Hepatocyte (in vitro differentiated cells): ENCODE measurements at places on chromosomes 6 and 20. TPM values are rescaled to one million over a fixed set of nuclear protein-coding genes. Genes with fewer than 3 reads are reported as not detected.

SLC35F1 gene
- polyA plus RNA-seq, result 0.04 and 0.11 TPM in 2 replicates

BPIFB1 gene
- polyA plus RNA-seq, result 0.32 and 0.85 TPM in 2 replicates

GRCh38 chr6:25035174-25035511 lies 99.4 kb upstream of the RIPOR2 start:
- DNase-seq, result no peak
- H3K27ac ChIP-seq, result peak overlapping the region; percentile 68
- no peaks in the 10 kb centered on the region for H3K27me3 ChIP-seq
- peaks cover 18% of the 10 kb centered on the region for H3K4me1 ChIP-seq

DNA sequence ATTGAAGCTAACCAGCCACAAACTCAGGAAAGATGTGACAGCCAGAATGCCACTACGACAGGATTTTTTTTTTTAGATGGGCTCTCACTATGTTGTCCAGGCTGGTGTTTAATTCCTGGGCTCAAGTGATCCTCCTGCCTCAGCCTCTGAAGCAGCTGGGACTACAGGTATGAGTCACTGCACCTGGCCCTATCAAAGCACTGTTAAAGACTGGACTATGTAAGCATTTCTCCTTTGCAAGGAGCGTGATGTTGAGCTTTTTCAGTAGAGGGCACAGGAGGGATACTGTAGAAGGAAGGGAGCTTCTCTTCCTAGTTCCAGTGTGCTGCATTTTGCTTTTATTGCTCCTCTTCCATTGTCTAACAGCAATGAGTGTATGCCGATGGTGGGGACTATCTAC lies 35.8 kb downstream of the ZBTB9 start:
- DNase-seq, result peak; percentile 47
- no peak overlapping the region for H3K27ac ChIP-seq
- H3K36me3 ChIP-seq, result no peaks in the 10 kb centered on the region
- no peaks in the 10 kb centered on the region for H3K4me1 ChIP-seq

DNA sequence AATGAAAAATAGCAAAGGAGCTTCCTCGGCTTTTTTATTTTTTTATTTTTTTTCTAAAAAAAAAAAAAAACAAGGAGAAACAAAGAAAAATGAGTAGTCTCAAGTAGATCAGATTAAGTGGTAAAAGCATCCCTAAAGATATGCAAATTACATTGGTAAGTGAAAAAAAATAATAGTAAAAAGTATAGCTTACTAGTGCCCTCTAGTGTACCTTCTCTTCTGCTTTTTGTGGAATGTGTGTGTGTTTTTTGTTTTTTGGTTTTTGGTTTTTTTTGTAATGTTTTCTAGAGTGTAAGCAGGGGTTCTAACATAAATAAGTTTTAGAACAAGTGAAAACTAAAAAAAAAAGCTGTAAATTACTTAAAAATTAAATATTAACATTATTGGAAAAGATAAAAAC lies 1062.0 kb downstream of the HACE1 start:
- H3K27ac ChIP-seq, result no peak overlapping the region
- H3K36me3 ChIP-seq, result no peaks in the 10 kb centered on the region
- H3K4me1 ChIP-seq, result no peaks in the 10 kb centered on the region
- peak; percentile 11 for DNase-seq
- no peaks in the 10 kb centered on the region for H3K27me3 ChIP-seq
- no peak overlapping the region for H3K4me3 ChIP-seq
